ENCODE measurements at places on chromosomes 3 and 15.

- no peak for DNase-seq
Observed at GRCh38 chr15:43905755-43906154, 79.0 kb downstream of the WDR76 start.

GRCh38 chr3:177633671-177634207, 436.5 kb upstream of the TBL1XR1 start:
- DNase-seq, result no peak

GRCh38 chr3:106827515-106828213, 549.6 kb upstream of the CCDC54 start:
- DNase-seq, result peak; percentile 38

DNA sequence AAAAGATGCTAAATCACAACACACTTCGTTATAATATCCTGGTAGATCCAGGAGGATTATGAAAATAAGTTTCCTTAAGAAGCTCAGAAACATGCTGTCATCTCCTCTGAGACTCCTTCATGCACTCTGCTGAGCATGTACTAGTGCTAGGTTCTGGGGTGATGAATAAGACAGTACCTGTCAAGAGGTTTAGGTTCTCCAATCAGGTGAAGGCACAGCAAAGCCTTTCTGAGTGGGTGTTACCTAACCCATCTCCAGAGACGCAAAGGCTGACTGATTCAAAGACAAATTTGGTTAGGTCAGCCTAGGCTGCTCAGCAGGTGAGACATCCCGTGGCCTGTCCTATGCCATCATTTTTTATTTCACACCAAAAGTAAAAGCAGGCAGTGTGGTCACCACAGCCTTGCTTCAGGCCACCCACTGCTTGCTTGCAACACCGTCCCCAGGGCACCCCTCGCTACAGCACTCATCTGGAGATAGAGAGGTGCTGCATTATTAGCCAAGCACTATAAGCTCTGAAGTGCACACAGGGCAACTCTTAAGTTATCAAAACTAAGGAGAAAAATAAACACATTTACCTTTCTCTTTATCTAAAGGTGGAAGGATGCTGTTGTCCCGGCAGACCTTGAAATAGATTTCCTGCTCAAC, 117.2 kb downstream of the TJP1 start:
- DNase-seq, result no peak

DNA sequence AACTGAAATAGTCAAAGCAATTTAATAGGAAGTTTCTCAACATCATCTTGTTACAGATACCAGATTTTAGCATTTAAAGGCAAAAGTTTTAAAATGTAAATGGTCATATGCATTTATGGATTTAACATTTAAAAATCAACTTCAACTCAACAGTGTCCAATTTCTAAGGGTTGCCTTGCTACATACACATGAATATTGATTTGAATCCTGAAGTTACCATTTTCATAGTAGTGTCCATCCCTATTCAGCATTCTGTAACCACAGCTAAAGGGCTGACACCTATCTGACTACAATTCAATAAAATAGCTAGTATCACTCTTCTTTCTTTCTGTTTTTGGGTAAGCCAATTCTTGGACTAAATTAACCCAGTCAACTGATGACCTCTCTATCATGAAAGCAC, 164.0 kb upstream of the CFAP20DC start:
- DNase-seq, result no peak

DNA sequence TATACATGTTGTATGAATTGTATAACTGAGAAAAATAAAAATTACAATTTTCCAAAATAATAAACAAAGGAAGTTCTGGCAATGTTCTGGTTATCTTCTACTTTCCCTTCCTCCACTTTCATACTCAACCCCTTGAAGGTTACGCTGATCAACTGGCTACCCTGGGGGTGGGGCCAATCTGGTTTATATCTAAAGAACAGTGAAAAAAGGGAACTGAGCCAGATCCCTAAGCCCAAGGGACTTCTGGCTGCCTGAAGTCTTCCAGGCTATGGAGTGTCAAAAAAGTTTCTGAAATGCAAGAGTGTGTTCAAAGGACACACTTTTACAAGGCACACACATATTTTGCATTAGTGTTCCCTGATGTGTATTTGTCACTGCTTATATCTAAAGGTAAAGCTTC, 591.9 kb downstream of the ROBO1 start:
- no peak for DNase-seq

GRCh38 chr3:167067787-167068161, 312.3 kb downstream of the ZBBX start:
- DNase-seq, result no peak

DNA sequence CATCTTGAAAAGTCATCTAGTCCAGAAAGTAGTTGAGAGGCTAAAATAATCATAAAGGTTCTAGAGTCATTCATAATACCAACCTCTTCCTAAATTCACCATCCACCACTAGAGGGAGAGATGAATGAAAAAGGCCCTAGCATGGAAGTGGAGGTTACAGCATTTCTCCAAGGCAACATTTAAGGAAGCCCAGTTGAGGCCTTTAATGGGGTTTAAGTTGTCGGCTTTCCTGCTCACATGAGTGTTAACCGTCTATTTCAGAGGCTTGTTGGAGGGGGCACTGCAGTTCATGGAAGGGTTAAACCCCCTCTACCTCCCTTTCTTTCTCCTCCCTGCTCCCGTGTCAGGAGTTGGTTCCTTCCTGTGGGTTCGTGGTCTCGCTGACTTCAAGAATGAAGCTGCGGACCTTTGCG, 3.8 kb upstream of the SLCO3A1 start:
- peak; percentile 57 for DNase-seq

DNA sequence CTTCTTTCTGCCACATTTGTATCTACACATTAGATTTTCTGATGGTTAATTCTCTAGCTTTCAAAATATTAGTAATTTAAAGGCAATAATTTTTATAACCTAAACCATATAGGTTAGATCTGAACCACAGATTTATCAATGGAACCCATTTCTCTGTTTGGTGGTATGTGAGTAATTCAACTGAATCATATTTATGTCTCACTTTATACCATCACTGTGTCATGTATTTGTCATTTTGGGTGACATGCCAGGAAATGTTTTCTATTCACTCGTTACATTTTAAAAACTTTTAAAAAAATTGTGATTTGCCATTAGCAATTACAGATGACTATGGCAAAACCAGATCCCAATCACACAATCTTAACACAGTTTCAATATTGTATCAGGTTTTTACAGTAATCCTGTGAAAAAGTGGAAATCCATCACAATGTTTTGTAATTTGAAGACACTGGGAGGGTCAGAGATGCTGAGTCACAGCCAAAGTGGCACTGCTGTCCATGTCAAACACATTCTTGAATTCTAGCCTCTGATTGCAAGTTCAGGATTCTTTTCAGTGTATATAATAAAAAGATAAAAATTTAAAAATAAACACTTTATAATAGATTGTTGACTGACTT, 356.0 kb upstream of the RBMS3 start:
- no peak for DNase-seq

DNA sequence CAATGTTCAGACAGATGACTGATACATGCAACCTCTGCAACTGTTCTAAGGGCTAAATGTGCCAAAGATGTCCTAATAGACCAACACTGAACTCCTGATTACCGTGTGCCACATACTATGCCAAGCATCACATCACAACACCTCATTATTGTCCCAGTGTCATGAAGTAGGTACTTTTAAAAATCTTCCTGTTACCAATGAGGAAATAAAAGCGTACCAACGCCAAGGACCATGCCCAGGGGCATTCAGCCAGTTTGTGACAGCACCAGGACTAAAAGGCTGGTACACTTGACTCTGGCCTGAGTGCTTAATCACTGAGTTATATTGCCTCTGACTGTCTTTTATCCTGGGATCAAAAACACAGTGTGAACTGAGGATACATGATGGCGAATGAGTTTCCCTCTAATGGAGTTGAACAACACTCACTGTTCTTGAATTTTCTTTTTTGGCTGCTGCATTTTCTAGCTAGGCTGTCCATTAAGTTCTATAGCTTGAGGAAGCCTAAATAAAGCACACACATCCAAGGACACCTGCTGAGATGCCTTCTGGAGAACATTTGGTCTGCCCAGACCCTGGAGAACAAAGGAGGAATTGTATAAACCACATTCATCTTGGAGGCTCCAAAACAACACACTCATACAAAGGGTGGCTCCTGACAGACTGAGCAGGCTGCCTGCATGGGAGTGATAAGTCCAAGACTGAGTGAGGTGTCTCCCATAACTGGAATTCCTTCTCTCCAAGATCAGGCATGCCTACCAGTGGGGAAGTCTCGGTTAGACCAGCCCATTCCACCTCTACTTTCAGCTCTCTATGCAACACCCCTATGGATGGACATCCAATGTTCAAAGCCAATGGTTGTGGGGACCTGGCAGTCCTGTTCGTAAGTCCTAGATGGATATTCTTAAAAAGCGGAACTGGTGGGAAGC, 126.7 kb upstream of the PRICKLE2 start:
- peak; percentile 97 for DNase-seq

- DNase-seq, result no peak
Observed at GRCh38 chr3:181713280-181713647, 1.5 kb downstream of the SOX2 start.

DNA sequence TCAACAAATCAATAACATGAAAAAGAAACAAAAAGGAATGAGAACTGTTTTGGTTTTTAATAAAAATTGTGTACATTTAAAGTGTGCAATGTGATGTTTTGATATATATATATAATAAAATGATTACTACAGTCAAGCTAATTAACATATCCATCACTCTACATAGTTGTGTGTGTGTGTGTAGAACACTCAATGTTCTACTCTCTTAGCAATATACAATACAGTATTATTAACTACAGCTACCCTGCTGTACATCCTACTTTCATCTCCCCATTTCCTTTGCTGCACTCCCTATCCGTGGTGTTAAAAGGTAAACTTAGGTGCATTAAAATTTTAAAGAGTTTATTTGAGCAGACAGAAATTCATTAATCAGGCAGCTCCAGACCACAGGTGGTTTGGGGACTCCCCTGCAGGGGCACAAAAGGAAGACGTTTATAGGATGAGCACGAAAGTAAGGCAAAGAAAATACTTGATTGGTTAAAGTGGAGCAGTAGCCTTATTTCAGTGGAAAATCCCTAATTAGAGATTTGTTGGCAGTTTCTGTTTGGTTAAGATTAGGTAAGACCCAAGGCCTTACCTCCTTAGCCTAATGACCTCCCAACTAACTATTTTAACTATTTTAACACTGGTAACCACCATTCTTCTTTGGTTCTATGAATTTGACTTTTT, 61.8 kb upstream of the SNRK start:
- DNase-seq, result no peak

DNA sequence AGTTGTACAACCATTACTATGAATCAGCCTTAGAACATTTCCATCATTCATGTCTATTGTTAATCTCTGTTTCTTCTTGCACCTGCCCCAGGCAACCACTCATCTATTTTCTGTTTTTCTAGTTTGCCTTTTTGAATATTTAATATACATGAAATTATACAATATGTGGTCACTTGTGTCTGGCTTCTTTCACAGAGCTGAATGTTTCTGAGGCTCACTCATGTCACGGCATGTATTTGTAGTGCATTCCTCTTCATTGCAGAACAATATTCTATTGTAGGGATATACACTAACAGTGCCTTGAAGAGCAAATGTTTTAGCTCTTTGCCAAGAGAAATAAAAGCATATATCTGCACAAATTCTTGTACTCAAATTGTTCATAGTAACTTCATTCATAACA, 32.9 kb downstream of the CERS3 start:
- peak; percentile 89 for DNase-seq

DNA sequence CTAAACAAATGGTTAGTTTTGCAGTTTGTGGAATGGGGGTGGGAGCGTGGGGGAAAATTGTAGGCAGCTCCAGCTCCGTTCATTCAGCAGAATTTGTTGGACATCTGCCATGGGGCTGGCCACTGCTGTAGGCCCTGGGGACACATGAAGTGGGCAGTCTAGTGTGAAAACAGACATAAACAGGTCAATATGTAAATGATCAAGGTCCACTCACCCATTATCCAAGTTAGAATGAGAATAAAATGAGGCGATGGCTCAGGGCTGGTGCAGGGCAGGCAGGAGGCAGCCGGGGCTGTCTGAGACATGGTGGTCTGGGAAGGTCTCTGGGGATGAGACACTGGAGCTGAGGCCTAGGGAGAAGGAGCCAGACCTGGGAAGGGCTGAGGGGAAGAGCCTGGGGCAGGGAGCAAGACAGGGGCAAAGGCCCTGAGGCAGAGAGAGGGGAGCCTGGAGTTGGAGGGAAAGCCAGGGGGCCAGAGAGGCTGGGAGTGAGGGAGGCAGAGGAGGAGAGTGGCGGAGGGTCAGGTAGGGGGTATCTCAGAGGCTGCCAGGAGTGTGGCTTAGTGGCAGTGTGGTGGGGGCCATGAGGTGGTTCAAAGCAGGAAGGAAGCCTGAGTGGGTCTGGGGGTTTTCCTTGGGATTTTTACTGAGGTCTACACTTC, 6.2 kb upstream of the SLC6A6 start:
- no peak for DNase-seq

DNA sequence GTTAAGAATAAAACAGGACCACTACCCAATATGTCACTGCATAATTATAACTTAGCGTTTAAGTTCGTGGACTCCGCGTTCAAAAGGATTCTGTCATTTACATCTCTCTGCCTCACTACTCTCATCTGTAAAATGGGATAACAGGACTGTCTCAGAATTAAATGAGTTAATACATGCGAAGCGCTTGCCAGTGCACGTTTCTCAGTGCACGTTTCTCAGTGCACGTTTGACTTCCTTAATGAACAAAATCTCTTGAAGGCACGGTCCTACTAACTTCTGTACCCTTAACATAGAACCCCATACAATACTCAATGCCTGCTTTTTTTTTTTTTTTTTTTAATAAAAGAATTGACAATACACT, 499 bp downstream of the RABL3 start:
- DNase-seq, result no peak

- DNase-seq, result peak; percentile 64
Observed at GRCh38 chr15:88303395-88303794, 46.9 kb upstream of the NTRK3 start.

- no peak for DNase-seq
Observed at GRCh38 chr15:66621491-66622467, 56.0 kb upstream of the LCTL start.

- DNase-seq, result no peak
Observed at GRCh38 chr15:93332168-93332553, 243.2 kb upstream of the RGMA start.

- peak; percentile 52 for DNase-seq
Observed at GRCh38 chr15:98904544-98904943, 103.0 kb downstream of the PGPEP1L start.

All from mammary epithelial cell (primary cell).